ENCODE measurements at places on chromosomes 16 and 17.

GRCh38 chr17:7233701-7234082 lies 625 bp downstream of the DVL2 start:
- no peak for DNase-seq

- DNase-seq, result no peak
These were observed 25.7 kb upstream of the ENDOV start for GRCh38 chr17:80389011-80389995.

- no peak for DNase-seq
These were observed 59.6 kb downstream of the MAP2K6 start for GRCh38 chr17:69473841-69474831.

GRCh38 chr17:56735842-56736241 lies 97.9 kb downstream of the C17orf67 start:
- no peak for DNase-seq

DNA sequence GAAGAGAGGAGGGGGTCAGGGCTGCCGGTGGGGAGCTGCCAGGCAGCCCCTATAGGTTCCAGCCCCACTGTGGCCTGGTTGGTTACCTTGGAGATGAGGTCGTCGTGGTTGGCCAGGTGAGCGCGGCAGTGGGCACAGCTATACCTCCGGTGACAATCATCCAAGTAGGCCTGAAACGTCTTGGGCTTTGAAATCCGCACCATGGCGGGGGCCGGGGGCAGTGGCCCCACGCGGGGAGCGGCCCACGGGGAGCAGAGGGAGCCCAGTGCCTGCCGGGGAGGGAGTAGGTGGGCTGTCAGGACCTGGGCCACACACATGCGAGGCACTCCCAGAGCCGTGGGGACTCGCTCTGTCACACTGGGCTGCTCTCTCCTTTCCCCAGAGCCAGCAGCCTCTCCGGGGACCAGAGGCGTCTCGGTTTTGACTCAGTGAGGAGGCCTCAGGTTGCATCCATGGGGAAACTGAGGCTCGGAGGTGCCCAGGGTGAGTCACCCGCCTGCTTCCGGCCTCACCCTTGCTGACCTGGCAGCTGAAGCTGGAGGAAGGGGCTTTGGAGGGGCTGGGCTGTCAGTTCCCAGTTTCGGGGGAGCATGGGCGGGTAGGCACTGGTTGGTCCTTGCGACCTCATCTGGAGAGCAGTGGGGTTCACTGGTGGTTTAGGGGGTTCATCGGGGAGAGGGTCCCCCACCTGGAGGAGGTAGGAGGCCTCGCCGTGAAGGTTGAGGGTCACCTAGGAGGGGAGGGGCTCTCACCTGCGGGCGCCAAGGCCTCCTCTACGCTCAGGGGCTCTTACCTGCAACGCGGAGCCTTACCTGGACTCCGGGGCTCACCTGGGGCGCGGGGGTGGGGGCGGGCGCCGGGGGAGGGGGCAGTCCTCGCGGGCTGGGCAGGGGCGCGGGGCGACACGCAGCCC lies 591 bp downstream of the YPEL3 start:
- DNase-seq, result no peak

- DNase-seq, result no peak
These were observed 1.8 kb downstream of the ST3GAL2 start for GRCh38 chr16:70437017-70437581.

GRCh38 chr16:2825906-2826305 lies 4.2 kb upstream of the ZG16B start:
- no peak for DNase-seq

- DNase-seq, result no peak
These were observed 105.3 kb upstream of the C16orf82 start for GRCh38 chr16:26961459-26961858.

DNA sequence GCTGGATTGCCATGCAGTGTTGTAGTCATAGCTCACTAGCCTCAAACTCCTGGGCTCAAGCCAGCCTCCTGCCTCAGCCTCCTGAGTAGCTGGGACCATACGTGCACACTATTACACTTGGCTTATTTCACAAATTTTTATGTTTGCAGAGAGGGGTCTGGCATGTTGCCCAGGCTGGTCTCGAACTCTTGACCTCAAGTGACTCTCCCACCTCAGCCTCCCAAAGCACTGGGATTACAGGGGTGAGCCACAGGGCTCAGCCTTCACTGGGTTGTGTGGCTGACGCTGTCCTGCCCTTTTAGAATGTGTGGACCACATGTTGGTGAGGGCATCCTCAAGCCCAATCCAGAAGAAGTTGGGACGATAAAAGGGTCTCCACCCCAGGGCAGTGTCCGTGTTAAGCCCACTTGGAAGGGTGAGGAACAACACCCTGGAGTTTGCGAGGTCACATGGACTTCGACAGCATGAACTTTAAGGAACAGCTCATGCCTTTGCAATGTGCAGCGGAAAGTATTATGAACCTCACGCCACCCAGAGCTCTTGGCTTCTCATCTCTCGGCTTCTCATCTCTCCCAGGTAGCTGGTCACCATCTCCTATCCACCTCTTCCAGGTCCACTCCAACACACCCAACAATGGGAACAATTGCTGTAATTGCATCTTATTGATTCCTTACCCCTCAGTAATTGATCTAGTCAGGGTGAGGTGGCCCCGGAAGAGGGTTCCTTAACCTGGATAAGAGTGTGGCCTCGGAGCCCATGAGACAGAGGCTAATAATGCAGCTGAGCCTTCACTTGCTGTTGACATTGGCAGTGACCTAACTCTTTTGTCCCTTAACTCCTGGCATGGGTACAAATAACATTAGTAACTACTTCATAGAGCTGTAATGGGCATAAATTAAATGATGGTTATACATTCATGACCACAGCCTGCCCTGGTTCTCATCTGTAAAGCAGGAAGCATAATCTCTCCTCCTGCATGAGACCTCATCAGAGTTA lies 6.7 kb downstream of the FOXL1 start:
- DNase-seq, result no peak

DNA sequence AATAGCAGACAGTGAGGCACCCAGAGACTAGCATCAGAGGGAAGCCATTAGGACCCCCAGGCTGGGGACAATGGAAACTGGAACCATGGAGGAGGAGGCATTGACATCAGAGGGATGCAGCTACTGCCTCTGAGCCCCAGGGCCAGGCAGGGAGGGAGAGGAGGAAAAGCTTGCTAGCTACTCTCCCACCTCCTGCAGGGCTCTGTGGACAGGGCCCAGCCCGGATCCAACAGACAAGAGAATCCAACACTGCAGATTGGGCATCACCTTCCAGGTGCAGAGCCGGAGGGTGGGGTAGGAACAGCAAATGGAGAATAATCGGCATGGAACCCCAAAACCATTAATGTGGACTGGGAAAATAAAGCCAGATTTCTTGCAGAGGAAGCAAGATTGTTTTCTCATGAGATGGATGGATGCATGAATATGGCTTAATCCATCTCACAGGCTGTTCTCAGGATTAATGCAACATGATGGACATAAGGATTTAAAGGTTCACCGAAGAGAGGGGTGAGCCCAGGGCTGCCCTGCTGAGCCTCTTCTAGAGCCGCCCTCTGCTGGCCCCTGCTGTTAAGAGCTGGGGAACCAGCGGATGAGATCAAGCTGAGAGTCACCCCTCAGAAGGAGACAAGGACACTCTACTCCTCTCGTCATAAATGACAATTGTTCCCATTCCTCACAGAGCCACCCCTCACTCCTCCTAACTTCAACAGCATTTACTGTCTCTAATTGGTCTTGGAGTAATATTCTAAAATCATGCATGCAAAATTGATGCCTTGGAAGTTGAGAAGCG lies 48.8 kb downstream of the DNAH3 start:
- no peak for DNase-seq

GRCh38 chr17:76191896-76192295 lies 48.4 kb downstream of the RNF157 start:
- DNase-seq, result no peak

- DNase-seq, result no peak
These were observed 8.4 kb upstream of the CDRT4 start for GRCh38 chr17:15475631-15476354.

DNA sequence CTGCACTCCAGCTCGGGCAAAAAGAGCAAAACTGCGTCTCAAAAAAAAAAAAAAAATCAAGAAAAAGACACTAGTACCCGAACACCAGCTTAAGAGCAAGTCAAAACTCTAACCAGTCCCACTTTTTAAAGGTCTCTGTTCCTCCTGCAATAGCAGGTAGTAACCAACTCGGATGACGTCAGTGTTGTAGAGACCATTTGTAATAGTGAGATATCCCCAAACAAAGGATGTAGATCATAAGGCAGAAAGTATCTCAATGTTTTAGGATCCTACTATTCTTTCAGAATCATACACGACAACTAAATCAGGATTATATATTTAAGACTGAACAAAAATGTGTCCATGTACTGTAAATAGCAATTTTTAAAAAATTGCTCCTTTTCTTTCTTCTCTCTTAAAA lies 2.4 kb downstream of the JPT1 start:
- DNase-seq, result no peak

DNA sequence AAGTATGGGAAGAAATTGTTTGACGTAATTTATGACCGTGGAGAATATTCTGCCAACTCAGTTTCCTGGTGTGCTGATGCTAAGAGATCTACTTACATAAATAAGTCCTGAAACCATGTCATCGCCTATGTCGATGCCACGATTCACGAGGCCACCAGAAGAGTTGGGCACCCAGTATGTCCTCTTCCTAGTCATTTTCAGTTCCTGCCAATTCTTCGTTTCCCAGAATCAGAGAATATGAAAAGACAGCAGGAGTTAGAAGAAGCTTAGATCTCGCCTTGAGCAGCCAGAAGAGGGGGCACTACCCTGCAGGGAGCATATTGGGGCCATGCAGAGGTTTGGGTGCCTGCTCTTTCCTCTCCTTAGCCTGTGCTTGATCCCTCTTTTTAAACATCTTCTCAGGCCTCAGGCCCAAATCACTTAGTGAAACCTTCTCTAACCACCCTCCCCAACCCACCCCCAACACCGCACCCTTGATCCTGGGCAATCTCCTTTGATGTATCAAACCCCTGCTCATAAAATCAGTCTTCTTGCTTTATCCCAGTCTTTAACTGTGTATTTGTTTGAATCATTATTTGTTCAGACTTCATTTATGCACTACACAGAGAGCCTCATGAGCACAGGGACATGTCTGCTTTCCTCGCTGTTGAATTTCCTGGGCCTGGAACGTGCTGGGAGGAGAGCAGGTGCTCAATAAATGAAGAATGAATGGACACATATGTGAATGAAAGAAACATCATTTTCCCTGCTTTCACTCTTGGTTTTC lies 12.2 kb upstream of the LONP2 start:
- DNase-seq, result peak; percentile 2

GRCh38 chr17:37720989-37721388 lies 23.9 kb downstream of the HNF1B start:
- no peak for DNase-seq

DNA sequence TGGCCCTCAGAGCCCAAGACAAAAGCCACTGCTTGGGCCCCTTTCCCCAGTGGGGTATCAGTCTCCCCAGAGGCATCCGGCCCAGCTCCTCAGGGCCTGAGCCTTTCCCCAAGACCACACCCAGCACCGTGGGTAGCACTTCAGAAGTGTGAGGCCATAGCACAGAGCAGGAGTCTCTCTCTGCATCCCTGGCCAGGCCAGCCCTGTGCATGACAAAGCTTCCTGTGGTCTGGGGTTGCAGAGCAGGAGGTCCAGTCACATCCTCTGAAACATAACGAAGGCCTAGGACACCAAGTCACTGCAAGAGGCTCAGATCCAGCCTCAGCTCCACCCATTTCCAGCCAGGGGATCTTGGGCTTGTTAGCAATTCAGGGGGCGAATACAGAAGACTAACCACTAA lies 56.8 kb upstream of the ZNF423 start:
- no peak for DNase-seq

GRCh38 chr17:37206299-37206698 lies 169.5 kb upstream of the C17orf78 start:
- DNase-seq, result no peak

DNA sequence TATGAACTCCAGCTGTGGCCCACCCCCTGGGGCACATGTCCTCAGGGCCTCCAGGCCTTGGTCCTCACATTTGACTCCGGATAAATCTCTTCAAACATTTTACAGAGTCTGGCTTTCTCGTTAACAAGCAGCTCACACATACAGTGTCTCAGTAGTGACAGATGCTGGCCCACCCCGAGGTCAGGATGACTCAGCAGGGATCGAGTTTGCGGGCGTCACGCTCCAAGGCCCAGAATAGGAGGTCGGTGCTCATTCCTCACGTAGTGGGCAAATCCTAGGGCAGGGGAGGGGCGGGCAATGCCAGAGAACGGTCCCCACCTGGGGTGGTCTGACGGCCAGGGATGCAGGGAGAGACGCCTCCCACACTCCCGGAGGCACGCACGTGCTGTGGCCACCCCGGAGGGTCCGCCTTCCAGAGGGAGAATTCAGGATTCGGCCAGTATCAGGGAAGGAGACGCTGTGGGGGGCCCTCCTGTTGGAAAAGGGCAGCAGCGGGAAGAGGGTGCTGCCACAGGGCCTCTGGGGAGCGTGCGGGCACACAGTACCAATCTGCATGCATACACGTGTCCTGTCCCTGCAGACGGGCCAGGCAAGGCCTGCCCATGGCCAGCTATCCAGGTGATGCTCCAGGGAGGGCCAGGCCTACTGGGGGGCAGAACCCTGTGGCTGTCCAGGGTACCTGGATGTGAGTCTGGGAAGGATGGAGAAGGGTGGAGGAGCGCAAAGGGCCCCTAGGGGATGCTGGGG lies 8.6 kb downstream of the SLC7A5 start:
- DNase-seq, result no peak

- no peak for DNase-seq
These were observed 629 bp downstream of the GEMIN4 start for GRCh38 chr17:751269-752001.

DNA sequence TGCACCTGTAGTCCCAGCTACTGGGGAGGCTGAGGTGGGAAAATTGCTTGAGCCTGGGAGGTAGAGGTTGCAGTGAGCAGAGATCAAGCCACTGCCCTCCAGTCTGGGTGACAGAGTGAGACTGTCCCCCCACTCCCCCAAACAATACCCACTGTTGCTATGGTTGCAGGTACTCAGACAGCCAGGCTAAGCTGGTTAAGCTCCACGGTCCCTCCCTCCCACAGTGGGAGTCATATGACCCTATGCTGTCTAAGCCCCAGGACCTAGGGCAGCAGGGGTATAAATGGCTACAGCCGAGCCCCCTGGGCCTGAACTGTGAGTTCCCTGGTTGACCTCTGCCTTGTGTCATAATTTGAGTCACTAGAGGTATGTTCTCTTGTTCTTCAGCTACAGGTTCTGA lies 15.9 kb upstream of the RPRML start:
- no peak for DNase-seq

GRCh38 chr17:80614332-80615047 lies 69.9 kb downstream of the RPTOR start:
- no peak for DNase-seq

- DNase-seq, result no peak
These were observed 147.1 kb downstream of the TANC2 start for GRCh38 chr17:63113167-63113566.

DNA sequence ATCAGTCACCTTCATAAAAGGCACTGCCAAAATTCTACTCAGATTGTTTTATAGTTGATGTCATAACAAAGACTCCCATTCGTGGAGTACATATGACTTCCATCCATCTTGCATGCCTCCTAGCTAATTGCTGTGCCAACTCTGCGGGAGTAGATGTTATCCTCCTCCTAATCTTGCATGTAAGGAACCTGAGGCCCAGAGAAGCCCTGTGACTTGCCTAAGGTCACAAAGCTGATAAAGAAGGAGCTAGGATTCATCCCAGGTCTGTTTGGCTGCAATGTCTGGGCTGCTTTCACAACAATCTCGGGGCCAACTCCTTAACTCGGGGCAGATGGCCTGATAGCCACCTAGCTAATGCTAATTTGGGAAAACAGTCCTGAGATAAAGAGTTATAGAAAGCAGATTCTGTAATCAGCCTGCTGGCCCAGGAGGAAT lies 87.3 kb downstream of the YPEL2 start:
- DNase-seq, result no peak
